Mucosa of gallbladder (tissue), 1 donor: ENCODE measurements at places on chromosomes 3 and 15.

DNA sequence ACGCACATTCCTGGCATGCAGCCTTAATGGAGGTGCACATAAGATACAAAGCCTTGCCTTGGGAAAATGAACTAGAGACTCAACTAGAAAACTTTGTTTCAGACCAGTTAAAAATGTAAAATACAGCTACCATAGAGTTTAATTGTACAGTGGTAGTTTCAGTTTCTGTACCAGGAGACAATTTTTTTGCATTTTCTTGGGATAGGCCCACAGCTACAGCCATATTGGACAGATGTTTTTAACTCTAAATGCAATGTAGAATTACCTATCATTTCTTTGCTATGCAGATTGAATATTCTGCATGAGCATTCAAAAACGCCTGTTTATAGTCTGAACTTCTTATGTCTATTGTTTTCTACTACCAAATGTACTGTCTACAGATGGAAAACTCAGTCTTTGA is 20.3 kb downstream of the DAZL start:
- DNase-seq, result no peak

DNA sequence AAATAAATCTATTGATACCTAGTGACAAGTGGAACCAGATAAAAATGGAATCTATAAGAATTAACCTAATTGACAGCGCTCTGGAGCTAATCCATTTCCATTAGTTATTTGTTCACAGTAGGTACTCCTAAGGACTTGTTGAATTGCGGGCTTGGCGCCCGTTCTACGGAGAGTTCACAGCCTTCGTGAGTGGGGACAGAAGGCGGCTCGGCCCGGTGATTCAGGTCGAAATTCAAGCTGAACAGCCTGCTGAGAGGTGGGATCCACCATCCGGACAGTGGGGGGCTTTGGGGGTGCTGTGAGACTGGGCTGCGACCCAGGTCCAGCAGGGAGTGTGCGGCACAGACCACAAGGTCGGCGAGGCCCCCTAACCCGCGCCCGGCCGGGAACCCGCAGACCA is 779 bp upstream of the CTNNB1 start:
- DNase-seq, result peak; percentile 27

DNA sequence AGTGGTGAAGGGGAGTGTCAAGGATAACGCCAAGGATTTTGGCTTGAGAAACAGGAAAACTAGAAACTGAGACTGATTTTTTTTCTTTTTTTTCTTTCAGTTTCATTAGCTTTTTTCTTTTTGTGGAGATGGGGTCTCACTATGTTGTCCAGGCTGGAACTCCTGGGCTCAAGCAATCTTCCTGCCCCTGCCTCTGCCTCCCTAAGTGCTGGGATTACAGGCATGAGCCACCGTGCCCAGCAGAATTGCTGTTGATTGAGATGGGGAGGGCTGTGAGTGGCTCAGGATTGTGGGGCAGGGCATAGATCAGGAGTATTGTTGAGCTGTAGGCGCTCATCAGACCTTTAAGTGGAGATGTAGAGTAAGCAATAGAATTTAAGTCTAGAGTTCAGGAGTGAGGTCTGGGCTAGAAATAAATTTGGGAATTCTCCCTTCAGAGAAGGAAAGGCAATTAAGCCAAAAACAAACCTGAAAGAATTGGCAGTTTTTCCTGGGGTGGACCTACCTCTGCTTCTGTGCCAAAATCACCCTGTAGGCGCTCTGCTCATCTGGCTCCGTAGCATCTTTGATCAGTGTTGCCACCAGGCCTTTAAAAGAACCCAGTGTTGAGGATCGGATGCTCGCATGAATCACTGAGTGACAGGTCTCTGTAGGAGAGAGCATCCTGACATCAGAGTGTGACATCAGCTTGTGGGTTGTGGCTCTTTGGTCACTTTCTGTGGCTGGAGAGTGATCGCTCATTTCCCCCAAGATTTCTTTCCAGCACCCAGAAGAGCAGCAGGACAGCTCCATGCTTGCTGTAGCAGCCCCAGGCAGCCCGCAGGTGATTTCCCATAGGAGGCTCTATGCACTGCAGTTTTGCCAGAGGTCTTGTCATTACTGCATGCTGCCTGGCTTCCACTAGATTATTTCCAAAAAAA is 15.8 kb downstream of the ABHD17C start:
- DNase-seq, result no peak

- DNase-seq, result no peak
Observed at GRCh38 chr3:168250415-168250861, 154.7 kb upstream of the GOLIM4 start.

DNA sequence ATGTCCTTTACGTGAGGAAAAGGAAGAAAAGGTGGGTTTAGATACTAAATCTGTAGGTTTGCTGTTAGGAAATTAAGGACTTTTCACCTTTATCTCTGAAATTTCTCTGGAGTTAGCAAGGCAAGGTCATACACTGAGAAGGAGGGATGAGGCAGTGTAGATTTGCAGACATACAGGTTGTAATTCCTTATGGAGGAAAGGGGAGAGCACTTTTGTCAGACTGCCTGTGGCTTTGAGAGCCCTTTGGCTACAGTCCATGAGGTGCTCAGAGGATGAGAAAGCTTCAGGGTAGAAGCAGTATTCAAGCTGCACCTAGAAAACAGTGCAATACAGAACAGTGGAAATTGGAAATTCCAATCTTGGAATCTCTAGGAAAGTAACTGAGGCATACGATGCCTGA is 8.3 kb downstream of the RPL14 start:
- DNase-seq, result no peak

- no peak for DNase-seq
Observed at GRCh38 chr3:3356846-3357245, 177.4 kb upstream of the CRBN start.

GRCh38 chr15:85764649-85765277 is 30.0 kb downstream of the KLHL25 start:
- DNase-seq, result no peak

- DNase-seq, result no peak
Observed at GRCh38 chr3:67325231-67325630, 327.1 kb downstream of the KBTBD8 start.

GRCh38 chr3:186368717-186369116 is 6.7 kb upstream of the DGKG start:
- DNase-seq, result no peak

DNA sequence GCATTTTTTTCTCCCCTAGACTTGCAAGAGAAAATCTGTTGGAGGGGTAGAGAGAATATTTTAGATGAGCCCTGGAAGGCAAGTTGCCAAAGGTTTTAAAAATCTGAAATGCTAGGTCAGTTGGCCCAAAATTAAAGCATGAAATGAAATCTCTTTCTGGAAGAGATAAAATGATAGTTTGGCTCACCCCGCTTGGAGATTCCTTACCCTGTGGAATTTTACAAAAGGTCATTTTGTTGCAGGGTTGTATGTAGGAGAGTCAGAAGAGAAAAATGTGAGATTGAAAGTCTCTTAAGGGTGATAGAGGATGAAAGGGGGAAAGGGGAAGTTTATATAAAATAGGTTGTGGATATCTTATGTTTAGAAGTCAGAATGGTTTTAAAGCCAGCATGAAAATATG is 277.8 kb downstream of the CD47 start:
- no peak for DNase-seq

DNA sequence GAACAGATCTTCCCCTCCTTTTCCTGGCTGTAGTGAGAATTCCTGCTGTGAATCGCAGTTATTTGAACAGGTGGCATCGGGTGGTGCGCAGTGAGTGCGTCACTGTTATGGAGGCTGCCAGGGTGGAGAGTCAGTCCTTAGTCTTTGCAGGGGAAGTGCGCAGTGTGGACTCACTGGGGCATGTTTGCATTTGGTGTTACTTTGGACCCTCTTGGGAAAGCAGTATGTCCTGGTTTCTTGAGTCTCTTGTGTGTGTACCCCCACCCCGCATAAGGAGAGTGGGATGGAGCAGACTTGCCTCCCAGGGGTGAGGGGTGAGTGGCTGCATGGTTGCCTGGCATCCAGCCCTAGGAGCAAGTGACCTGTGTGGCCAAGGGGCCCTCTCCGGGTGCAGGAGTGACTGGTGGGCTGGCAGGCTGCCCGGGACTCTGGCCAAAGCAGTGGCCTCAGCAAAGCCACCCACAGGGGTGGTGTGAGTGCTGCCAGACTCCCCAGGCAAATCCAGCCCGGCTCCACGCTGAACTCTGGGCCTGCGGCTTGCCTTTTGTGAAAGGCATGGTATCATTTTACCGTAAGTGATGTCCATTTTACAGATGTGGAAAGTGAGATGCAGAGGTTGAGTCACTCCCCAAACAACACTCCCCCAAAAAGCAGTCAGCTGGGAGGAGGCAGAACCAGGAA is 46.4 kb downstream of the DNASE1L3 start:
- peak; percentile 71 for DNase-seq

DNA sequence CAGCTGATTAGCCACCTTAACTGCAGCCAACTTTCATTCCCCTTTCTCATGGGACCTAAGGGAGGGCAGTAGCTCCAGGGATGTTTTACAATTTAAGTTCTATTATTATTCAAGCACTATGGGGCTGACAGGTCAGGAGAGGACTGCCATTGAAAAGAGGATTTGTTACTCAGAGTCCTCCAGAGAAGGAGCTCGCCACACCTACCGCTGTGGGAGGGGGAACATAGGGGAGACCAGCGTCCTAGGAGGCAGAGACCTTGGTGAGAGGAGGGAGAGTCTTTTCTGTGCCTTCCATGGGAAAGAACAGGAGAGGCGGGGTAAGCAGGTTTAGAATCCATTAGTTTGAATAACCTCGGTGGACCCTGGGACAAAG is 14.4 kb downstream of the ATP10A start:
- DNase-seq, result no peak

DNA sequence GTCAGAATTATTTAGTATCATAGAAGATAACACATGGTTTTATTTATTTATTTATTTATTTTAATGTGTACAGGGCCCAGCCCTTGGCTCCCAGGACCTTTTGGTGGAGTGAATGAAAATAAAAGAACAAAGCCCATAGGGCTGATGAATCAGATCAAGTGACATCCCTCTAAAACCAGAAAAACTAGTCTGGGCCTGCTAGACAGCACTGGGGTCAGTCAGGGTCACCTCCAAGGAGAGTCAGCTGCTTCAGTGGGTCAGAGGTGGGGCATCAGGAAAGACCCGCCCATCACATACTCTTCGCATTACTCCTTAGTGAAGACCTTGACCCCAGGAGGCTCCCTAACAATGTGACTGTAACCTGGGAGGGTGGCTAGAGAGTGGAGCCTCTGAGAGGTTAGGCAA is 12.8 kb downstream of the PPCDC start:
- DNase-seq, result peak; percentile 80

DNA sequence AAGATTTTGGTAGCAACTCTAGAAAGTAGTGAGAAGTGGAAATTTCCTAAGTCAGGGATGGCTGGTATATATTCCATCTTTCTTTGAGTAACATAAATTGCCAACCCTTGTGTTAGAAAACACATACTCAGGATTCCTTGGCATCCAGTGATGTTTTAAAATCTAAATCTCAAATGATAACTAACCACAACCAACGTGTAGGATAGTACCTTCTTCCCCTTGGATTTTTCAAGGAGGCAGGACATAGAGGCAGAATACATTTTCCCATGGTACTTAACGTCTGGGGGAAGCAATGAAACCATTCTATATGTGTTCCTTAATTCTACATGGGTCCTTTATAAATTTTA is 93.4 kb downstream of the WDR76 start:
- no peak for DNase-seq

- no peak for DNase-seq
Observed at GRCh38 chr3:194100856-194101390, 35.0 kb upstream of the HES1 start.

GRCh38 chr15:87121336-87121735 is 1041.7 kb downstream of the AGBL1 start:
- DNase-seq, result no peak

DNA sequence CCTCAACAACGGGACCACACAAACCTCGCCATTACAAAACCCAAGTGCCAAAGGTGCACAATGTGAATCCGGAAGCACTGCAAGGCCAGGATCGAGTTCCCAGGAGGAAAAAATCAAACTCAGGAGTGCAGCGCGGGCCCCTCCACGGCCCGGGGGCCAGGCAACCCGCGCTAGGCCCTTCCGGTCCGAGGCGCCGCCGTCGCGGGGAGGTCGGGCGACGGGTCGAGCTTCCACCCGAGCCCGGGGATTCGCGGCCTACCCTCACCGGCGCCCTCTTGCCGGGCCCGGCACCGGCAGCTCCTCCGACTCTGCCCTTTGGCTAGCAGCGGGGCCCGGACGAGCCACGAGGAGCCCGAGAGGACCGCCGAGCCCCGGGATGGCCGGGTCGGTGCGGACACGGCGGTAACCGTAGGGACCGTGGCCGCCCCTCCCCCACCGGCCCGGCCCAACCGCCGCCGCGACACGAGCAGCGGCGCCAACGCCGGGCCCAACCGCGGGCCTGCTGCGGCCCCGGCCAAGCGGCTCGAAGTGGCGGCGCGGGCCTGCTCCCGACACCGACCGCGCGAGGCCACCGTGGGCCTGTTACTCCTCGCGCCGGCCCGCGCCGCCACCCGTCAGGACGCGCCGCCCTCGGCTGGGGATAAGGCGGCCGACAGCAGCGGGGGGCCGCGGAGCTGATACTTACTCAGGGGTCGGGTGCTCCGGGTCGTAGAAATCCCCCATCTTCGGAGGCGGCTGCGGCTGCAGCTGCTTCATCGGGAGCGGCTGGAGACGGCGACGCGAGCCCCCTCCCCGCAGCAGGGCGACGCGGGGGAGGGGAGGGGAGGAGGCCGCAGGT is 525 bp downstream of the SETD2 start:
- DNase-seq, result peak; percentile 18

DNA sequence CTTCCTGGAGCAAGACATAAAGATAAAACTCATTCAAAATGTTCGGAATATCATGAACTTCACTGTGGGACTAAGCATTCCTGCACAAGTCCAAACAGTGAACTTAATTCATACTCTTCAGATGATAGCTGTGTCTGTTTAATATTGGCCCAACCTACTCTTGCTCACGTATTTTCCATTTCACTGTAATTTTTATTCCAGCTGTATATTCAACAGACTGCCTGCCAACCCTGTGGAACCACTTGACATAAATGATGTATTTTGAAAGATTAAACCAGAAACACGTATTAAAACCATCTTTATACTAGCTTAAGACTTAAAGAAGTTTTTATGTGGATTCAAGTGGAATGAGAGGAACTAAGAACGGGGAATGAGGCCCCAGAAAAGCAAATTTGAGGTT is 172.5 kb downstream of the TMEM108 start:
- no peak for DNase-seq

- DNase-seq, result no peak
Observed at GRCh38 chr3:128748557-128748956, 22.6 kb downstream of the RAB7A start.

GRCh38 chr3:127193341-127193740 is 410 bp downstream of the PRR23E start:
- no peak for DNase-seq

DNA sequence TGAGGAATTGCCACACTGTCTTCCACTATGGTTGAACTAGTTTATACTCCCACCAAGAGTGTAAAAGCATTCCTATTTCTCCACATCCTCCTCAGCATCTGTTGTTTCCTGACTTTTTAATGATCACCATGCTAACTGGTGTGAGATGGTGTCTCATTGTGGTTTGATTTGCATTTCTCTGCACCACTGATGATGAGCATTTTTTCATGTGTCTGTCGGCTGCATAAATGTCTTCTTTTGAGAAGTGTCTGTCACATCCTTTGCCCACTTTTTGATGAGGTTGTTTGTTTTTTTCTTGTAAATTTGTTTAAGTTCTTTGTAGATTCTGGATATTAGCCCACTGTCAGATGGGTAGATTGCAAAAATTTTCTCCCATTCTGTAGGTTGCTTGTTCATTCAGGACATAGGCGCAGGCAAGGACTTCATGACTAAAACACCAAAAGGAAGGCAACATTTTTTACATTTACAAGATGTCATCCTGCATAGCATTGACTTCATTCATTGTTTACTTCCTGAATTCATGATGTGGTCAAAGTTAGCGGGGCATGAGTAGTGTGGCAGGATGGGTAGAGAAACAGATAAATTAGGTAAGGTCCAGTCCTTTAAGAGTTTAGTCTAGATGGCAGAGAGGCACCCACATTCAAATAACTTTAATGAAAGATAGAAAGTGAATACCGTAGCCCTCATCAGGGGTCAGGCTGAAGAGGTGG is 45.1 kb upstream of the LPP start:
- DNase-seq, result no peak
